ENCODE measurements at places on chromosomes 11 and 22.
A peak's percentile ranks its signal among the peaks of the same experiment; 100 is the strongest.

GRCh38 chr11:111913997-111914396, 1.5 kb downstream of the HSPB2 start:
- H3K4me1 ChIP-seq: peaks cover 11% of the 10 kb centered on the region
- H3K27me3 ChIP-seq: peaks cover 14% of the 10 kb centered on the region
- DNase-seq: no peak

- H3K36me3 ChIP-seq: no peaks in the 10 kb centered on the region
- H3K4me3 ChIP-seq: no peak overlapping the region
- H3K27ac ChIP-seq: no peak overlapping the region
- no peaks in the 10 kb centered on the region for H3K4me1 ChIP-seq
- no peaks in the 10 kb centered on the region for H3K27me3 ChIP-seq
Observed at GRCh38 chr11:14529951-14530350, 9.8 kb upstream of the PSMA1 start.

GRCh38 chr22:48299801-48300200, 1527.9 kb downstream of the BRD1 start:
- no peaks in the 10 kb centered on the region for H3K36me3 ChIP-seq
- no peaks in the 10 kb centered on the region for H3K27me3 ChIP-seq
- no peak overlapping the region for H3K4me3 ChIP-seq
- H3K4me1 ChIP-seq: no peaks in the 10 kb centered on the region
- DNase-seq: no peak
- H3K27ac ChIP-seq: no peak overlapping the region

GRCh38 chr11:27234043-27234668, 128.9 kb downstream of the CCDC34 start:
- DNase-seq: no peak
- H3K4me1 ChIP-seq: no peaks in the 10 kb centered on the region
- no peak overlapping the region for H3K27ac ChIP-seq
- no peaks in the 10 kb centered on the region for H3K27me3 ChIP-seq
- no peak overlapping the region for H3K4me3 ChIP-seq
- no peaks in the 10 kb centered on the region for H3K36me3 ChIP-seq

DNA sequence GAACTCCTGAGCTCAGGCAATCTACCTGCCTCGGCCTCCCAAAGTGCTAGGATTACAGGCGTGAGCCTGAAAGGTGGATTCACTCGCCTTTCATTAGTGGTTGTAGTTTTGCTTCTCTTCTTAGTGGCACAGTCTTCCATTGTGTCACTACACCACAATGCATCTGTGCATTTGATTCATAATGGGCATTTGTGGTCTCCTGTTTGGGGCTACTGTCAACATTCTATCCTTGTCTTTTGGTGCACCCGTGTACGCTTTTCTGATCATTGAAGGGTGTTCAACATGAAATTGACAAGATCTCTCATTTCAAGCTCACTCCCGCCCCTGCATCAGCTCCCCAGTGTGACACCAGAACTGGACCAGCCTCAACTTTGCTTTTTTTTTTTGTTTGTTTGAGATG, 2.0 kb upstream of the SYT12 start:
- peaks cover 13% of the 10 kb centered on the region for H3K4me1 ChIP-seq

DNA sequence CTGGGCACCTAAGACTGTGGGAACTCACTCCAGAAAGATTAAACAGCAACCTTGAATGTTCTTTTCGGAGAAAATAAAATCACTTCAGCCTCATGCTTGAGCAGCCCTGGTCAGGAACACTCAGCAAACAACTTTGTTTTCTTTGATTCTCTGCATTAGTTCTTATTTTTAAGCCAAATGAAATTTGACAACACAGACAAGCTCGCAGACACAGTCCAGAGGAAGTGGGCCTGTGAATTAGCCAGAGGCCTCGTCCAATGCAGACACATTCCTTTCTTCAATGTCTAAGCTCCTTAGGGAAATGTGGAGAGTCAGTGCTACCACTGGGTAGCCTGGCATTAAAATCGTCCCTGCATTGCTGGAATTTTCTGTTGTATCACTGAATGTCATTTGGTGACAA, 62.9 kb upstream of the CSNK2A3 start:
- H3K4me1 ChIP-seq: peaks cover 14% of the 10 kb centered on the region
- H3K27ac ChIP-seq: no peak overlapping the region
- DNase-seq: no peak
- H3K27me3 ChIP-seq: no peaks in the 10 kb centered on the region

- DNase-seq: no peak
- H3K36me3 ChIP-seq: no peaks in the 10 kb centered on the region
- H3K27me3 ChIP-seq: no peaks in the 10 kb centered on the region
- no peak overlapping the region for H3K27ac ChIP-seq
- H3K4me3 ChIP-seq: no peak overlapping the region
Observed at GRCh38 chr22:20648306-20648903, 125.5 kb upstream of the SERPIND1 start.

GRCh38 chr22:24433828-24434470, 6.5 kb downstream of the ADORA2A start:
- H3K27ac ChIP-seq: peak overlapping the region; percentile 65
- DNase-seq: no peak
- H3K4me1 ChIP-seq: peaks cover 77% of the 10 kb centered on the region
- no peak overlapping the region for H3K4me3 ChIP-seq
- no peaks in the 10 kb centered on the region for H3K36me3 ChIP-seq
- H3K27me3 ChIP-seq: no peaks in the 10 kb centered on the region
